Dorsolateral prefrontal cortex (tissue), 122 donors: ENCODE measurements at places on chromosomes 13 and 19. TPM values are rescaled to one million over a fixed set of nuclear protein-coding genes. Genes with fewer than 3 reads are reported as not detected.
A peak's percentile ranks its signal among the peaks of the same experiment; 100 is the strongest.

The ZNF442 gene
- total RNA-seq = 4.2 TPM

The KISS1R gene
- 0.67 TPM for total RNA-seq

The TIMM13 gene
- total RNA-seq = 49.8 TPM

The LMTK3 gene
- total RNA-seq = 111 TPM

GRCh38 chr19:35560677-35561076, 2.8 kb downstream of the ATP4A start:
- no peak for DNase-seq

DNA sequence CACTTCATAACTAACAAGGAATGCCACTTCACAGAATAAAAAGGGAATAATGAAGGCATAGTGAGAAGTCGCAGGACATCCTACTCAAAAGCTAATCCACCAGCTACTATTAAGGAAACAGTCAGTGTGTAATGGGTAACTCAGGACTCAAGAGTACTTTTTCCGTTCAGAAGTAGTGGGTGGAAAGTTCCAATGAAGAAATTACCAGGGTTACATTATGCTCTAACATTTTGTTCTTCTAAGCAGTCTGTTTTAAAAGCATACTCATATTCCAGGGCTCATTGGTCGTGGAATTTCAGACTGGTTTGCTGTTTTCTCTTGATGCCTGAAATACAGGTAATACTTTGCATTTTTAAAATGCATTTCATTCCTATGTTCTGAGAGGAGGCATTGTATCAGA, 222.4 kb upstream of the IRS2 start:
- no peak for DNase-seq

DNA sequence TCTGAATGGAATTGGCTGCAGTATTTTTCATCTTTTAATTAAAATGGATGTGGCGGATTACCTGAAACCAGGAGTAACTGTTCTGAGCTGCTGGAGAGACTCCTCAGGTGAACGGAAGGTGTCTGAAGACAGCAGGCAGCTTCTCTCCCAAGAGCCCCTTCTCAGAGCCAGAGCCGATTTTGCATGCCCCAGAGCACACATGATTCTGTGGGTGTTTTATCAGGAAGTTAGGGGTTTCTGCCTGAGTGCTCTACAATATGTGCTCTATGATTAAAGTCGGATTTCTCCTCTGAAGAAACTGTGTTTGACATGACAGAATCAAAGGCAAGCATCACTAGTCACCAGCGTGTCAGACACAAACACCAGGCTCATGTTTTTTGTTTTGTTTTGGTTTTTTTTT, 60.7 kb upstream of the MCF2L start:
- DNase-seq = no peak

DNA sequence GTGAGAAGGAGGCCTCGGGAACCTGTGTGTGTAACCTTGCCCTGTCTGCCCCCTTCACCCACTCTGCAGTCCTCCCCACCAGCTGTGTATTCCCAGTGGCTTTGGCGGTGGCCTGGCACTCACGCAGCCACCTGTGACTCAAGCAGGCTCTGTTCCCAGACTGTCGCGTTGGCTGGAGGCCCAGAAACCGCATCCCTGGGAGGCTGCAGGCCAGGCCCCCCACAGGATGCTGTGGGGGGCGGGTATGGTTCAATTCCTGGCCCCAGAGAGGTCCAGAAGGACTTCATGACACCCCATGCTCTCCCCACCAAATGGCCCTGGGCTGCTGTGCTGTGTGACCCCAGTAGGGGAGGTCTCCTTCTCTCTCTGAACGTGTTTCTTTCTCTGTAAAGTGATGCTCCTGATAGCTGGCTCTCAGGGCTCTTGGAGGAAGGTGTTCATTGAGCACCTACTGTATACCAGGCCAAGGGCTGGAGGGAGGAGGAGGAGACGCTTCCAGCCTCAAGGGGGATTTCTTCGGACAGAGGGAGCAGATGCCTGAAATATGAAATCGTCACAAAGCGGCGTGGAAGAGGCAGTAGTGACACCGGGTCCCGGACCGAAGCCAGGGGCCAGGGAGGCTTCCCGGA, 1.9 kb upstream of the LINGO3 start:
- no peak for DNase-seq

GRCh38 chr19:42207767-42208271, 9.7 kb downstream of the DEDD2 start:
- no peak for DNase-seq

DNA sequence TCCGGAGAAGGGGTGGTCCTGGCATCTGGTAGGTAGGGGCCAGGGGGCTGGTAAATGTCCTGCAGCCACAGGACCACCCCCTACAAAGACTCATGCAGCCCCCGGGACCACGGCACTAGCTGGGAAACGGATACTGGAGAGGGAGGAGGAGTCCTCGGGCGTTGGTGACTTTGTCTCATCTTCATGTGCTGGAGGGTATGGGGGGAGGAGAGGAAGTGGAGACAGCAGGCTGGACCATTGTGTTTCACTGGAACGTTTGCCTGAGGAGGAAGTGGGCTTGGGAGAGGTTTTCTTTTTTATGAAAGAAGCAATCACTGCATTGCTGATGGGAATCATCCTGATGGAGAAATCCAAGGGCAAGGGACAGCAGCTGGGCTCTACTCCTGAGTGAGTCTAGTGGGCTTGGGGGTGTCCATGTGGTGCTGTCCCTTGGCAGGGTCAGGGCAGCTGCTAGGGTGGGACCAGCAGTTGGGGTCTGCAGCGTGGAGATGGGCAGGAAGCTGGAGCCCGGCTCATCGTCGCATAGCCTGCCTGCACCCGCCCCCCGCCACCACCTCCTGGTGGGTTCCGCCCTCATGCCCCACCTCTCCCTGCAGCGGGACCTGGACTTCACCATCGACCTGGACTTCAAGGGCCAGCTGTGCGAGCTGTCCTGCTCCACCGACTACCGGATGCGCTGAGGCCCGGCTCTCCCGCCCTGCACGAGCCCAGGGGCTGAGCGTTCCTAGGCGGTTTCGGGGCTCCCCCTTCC, 1.7 kb upstream of the ADM5 start:
- no peak for DNase-seq

DNA sequence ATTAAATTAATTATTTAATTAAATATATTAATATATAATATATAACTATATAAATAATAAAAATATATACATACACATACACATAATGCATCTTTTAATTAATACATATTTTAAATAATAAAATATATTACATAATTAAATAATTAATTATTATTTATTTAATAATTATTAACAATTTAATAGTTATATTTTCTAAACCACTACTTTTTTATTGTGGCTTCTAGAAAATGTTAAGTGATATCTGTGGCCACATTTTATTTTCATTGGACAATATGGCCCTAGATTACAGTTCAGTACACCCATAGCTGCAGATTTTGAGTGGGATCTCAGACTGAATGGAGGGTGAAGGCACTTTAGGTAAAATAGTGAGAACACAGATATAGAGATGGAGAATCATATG, 335.7 kb downstream of the NALCN start:
- no peak for DNase-seq

DNA sequence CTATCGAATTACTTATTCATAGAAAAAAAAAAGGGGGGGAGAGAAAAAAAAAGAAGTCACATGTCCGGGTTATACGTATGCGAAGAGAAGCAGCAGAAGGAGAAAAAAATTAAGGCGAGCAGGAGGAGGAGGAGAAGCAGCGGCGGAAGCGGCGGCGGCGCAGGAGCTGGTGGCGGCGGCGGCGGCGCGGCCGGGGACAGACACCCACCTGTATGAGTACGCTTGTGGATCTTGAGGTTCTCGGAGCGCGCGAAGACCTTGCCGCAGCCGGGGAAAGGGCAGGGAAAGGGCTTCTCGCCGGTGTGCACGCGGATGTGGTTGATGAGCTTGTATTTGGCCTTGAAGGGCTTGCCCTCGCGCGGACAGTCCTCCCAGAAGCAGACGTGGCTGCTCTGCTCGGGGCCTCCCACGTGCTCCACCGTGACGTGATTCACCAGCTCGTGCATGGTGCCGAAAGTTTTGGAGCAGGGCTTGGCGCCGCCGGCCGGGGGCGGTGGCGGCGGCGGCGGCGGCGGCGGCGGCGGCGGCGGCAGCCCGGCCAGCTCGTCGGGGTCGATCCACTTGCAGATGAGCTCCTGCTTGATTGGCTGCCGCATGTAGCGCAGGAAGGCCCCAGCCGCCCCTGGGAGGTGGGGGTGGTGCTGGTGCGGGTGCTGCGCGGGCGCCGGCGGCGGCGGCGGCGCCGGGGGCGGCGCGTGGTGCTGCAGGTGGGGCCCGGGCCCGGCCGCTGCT, 1.5 kb downstream of the ZIC5 start:
- DNase-seq = no peak

DNA sequence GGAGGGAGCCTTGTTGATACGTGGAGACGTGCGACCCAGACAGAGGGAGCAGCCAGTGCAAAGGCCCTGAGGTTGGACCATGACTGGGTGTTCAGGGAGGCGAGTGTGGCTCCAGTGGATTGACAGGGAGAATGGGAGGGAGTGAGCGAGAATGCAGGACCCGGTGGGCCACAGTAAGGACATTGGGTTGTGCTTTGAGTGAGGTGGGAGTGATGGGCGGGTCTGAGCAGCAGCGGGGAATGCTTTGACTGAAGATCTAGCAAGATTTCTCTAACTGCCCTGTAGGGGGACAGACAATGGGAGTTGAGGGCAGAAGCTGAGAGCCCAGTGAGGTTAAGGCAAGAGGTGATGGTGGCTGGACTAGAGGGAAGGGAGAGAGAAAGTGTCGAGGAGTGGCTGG, 7.7 kb upstream of the NANOS2 start:
- no peak for DNase-seq

- no peak for DNase-seq
These were observed 373.7 kb downstream of the DNAJC15 start for GRCh38 chr13:43397111-43397510.

GRCh38 chr13:34349091-34349722, 531.3 kb downstream of the RFC3 start:
- peak; percentile 46 for DNase-seq

DNA sequence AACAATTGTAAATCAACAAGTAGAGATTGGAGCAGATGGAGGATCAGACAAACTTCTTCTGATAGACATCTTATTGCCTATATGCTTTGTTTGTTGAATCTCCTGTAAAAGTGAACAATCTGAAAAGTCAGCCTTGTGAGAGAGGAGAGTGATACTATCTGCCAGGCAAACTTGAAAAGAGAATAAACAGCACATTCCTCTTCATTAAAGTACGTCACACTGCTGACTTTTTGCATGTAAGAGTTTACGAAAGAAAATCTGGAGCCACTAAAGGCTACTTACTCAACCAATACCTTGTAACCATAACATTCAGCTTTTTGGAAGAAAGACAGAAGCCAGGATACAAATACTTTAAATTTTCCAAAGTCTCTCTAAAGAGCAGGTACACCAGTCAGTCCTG, 42.5 kb downstream of the EDNRB start:
- no peak for DNase-seq
